ENCODE measurements at places on chromosomes 5 and 9.

- DNase-seq: no peak
These were observed 193.1 kb upstream of the ZNF462 start for GRCh38 chr9:106669835-106670234.

- no peak for DNase-seq
These were observed 157.0 kb upstream of the NTRK2 start for GRCh38 chr9:84512493-84512892.

GRCh38 chr9:124941679-124942561 lies 1.0 kb upstream of the GOLGA1 start:
- DNase-seq: peak; percentile 70

DNA sequence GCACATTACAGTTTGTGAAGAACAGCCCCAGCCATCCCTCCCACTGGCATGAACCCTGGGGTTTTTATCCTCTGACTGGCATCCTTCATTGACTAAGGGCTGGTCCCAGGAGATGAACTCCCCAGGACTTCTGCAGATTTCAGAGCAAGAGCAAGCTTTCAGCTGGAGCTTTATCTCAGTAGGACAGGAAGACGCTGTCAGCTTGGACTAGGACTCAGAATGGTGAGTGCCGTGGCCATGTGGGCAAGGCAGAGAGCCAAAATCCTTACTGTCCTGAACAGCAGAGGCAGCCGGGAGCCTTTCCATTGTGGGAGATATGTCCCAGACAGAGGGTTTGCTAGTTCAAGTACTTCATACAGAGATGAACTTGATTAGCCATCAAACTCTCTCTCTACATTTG lies 3.2 kb upstream of the ACOT12 start:
- no peak for DNase-seq

- DNase-seq: no peak
These were observed 70.3 kb upstream of the EQTN start for GRCh38 chr9:27367175-27367798.

GRCh38 chr5:40191150-40191549 lies 488.6 kb upstream of the PTGER4 start:
- no peak for DNase-seq

- no peak for DNase-seq
These were observed 742 bp upstream of the WNK2 start for GRCh38 chr9:93183131-93183662.

- no peak for DNase-seq
These were observed 69.2 kb upstream of the NEK6 start for GRCh38 chr9:124188331-124189110.

GRCh38 chr5:43075319-43076293 lies 35.5 kb upstream of the ANXA2R start:
- DNase-seq: peak; percentile 67

- no peak for DNase-seq
These were observed 27.9 kb downstream of the CCT5 start for GRCh38 chr5:10277773-10278630.

DNA sequence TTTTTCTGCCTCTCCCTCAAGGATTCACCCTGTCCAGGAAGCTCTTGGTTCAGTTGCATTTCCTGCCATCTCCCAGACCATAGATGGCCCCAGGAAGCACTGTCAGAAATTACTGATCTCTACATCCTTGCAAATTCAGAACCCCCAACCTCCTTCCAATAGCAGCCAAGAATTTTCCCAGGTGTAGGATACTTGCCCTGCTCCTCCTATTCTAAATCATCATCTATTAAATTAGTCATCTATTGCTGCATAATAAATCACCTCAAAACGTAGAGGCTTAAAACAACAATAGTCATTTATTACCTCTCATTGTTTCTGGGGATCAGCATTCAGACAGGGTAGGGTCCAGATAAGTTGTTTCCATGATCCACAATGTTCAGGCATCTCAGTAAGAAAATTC lies 26.1 kb upstream of the ADRA1B start:
- no peak for DNase-seq

DNA sequence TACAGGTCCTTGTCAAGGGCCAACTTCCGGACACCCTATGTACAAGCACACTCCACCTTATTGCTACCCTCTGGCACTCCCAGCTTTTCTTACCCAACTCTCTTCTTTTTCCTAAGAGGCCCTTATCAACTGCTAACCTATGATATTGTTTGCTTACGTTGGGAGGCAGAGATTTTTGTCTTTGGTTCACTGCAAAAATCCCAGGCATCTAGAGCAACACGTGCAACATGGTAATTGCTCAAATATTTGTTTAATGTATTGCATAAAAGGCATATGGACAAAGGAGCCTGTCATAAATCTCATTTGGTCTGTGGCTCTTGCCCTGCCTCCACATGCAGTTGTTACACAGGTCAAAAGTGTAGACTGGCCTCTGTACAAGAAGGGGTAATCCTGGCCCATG lies 35.8 kb upstream of the ATP10B start:
- no peak for DNase-seq

- peak; percentile 5 for DNase-seq
These were observed 142.7 kb downstream of the ANXA1 start for GRCh38 chr9:73294336-73294735.

GRCh38 chr5:164119806-164120447 lies 614.5 kb downstream of the MAT2B start:
- DNase-seq: no peak

DNA sequence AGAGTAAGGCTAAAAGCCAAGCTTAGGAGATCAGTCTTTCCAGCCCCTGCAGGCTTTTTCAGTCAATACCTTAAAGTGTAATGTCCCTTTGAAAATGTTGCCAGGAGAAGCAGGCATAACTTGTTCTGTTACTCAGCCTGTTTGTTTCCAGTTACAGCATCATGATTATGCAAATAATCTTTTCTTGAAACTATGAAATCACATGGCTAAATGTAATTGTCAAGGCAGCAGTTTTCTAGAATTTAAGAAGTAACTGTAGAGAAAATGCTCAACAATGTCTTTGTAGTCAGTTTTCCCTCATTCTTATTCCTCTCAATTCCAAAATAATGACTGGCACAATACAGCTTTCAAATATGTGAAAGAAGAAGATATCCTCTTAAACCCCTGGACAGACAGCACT lies 1.9 kb upstream of the GPR107 start:
- DNase-seq: no peak

- DNase-seq: no peak
These were observed 5.3 kb upstream of the ACSL6 start for GRCh38 chr5:132016721-132017250.

DNA sequence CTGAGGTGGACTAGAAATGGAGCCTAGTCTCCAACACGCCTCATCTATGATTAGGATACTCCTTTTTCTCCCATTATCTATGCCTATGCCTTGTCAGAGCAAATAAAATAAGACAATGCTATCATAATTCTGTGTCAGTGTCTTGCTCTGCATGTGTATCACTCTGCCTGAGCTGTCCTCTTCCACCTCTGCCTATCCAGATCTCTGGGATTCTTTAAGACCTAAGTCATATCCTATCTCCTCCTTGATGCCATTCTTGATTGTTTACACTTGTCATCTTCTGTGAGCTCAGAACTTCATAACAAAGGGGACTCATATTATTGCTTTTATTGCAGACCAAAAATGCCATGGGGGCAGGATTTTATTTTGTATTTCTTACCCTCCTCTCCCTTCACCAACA lies 351.2 kb upstream of the C9orf72 start:
- no peak for DNase-seq

- no peak for DNase-seq
These were observed 53.7 kb downstream of the EXD3 start for GRCh38 chr9:137369061-137369787.

GRCh38 chr5:138180183-138180782 lies 1.4 kb downstream of the KIF20A start:
- DNase-seq: peak; percentile 57

DNA sequence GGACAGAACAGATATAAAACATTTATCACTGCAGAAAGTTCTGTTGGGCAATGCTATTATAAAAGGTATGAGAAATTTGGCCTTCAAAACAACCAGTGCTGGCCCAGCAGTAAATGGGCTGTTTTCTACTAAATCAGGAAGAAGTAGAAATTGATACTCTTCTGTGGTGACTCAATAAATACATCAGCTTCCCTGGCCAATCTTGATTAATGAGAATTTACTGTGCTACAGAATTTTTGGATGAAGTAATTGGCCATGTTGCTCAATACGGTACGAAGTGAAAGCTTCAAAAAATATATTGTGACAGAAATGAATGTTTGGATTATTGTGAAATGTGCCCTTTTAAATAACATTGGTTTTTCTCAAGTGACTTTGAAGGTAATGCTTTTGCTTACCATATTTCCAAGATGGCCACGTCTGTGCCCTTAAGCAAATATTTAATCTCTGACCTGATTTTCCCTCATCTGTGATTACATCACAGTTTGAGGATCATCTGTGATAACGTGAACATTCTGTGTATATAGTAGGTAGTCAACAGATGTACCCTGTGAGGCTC lies 4.2 kb downstream of the DNAJA1 start:
- no peak for DNase-seq

DNA sequence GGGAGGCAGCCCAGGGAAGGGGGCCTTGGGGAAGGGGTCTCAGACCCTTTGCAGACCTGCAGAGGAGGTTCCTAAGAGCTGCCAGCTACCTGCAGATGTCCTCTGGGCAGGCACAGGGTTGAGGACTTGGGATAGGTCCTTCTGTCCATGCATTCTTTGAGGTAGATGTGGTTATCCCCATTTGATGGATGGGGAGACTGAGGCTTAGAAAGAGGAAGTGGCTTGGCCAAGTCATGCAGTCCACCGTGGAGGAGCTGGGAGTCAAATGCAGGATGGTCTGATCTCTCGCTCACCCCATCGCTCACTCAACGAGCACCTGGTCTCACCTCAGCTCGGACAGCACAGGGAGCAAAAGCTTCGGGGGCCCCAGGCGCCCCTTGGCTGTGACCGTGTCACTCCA lies 20.2 kb downstream of the ADAMTSL2 start:
- DNase-seq: no peak

GRCh38 chr9:134063088-134063570 lies 4.7 kb downstream of the BRD3 start:
- no peak for DNase-seq

DNA sequence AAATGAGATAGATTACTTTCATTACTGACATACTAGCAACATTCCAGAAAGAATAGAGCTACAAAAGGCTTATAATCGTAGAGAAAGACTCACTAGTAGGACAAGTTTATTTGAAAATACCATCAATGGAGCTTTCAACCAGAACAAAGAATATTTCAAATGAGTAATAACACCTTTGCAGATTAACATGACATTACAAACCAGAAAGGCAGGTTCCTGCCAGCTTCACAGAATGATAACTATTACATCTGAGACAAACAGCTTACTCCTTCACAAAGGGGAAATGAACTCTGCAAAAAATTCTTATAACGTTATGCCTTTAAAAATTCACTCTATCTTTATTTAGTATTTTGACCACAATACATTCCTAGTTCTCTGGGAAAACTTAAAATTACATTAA lies 103.1 kb downstream of the EPB41L4A start:
- DNase-seq: no peak

DNA sequence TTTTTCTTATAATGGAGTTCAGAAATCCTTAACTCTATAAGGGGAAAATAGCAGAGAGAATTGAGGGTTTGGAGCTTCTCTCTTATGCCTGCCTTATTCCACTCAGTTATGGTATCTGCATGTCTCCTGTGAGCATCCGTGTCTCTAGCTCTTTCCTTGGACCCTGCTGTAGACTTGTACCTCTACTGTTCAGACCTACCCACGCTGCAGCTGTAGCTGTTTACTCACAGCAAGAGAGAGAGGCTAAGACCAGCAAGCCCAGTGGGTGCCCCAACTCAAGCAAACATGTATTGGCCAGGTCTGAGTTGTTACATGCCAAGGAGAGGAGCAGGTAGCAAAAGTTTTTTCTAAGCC lies 7.1 kb upstream of the PCSK1 start:
- DNase-seq: no peak

DNA sequence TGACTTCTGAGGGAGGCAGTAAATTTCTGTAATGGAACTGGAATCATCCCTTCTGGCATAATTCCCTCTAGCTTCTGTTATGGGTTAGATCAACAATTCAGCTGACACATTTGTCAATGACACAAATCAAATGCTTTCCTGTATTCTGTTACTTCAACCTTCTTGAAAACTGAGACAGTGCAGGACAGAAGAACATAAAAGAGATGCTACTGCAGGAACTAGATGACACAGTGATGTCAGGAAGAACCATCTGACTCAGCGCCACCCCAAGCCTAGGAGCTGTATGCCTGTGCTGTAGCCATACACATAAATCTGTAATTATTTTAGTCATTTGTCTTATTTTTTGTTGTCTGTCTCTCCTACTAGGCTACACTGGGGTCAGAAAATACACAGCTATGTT lies 18.2 kb upstream of the CEP120 start:
- no peak for DNase-seq

DNA sequence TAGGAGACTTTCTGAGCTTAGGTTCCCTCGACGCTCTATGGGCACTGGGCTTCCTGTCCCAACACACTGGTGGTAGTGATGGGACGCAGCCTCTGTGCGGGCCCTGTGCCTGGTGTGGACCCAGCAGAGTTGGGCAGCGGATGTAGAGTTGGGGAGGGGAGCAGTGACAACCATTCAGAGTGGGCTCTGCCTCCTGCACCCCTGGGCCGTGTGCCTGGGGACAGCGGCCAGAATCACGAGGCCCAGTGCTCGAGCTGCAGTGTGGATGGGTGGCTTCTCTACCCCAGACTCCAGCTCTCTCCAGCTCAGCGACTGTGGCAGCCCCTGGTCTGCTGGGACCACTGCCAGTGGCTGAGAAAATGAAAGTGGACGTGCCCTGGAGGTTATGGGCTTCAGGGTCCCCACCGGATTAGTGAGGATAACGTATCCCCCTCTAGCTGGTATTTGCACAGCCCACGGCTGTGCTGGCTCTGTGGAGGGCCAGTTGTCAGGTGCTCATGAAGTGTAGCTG lies 18.6 kb downstream of the RXRA start:
- DNase-seq: no peak

- DNase-seq: no peak
These were observed 45.3 kb upstream of the ADAMTSL1 start for GRCh38 chr9:18428661-18429060.

GRCh38 chr5:146173597-146173996 lies 8.9 kb downstream of the LARS1 start:
- no peak for DNase-seq

GRCh38 chr9:121814594-121814993 lies 163.2 kb downstream of the DAB2IP start:
- no peak for DNase-seq

GRCh38 chr5:55445791-55446190 lies 89.0 kb downstream of the PLPP1 start:
- DNase-seq: no peak

DNA sequence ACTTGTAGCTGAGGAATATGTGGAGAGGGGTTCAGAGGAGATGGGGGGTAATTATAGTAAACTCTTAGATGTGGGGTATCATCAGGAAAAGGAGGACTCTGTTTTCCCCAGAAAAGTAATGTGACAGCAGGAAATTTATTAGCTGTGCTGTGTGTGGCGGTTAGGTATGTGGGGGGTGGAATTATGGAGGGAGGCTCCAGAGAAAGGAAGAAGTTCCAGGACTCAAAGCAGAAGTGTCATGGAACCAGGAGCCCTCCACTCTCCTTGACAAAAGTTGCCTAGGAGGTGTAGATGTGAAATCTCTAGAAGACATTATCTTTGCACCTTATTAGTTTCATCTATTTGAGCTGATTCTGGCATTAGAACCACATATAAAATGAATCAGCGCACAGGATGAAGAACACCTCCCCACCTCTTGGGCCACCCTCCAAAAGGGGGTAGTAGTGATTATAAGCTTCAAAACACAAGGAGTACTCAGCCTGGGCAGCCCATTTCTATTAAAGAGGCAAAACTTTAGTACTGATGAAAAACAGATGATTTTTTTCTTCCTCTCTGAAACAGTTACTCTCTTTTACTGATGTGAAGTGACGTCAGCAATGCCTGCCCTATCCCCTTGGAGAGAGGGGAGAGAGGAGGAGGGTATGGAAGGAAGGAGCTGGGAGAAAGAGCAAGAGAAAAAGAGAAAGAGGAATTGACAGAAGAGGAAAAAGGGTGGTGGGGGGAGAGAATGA lies 18.2 kb downstream of the NR2F1 start:
- no peak for DNase-seq

All from cardiac muscle cell (in vitro differentiated cells and primary cell).